ENCODE measurements at places on chromosomes 6 and 20.

- DNase-seq, result no peak
Measured at GRCh38 chr6:27260836-27261375, 13.4 kb downstream of the PRSS16 start.

GRCh38 chr20:7308163-7308562 is 540.7 kb downstream of the BMP2 start:
- DNase-seq, result no peak

GRCh38 chr20:23654000-23654399 is 16.2 kb upstream of the CST3 start:
- DNase-seq, result no peak

- no peak for DNase-seq
Measured at GRCh38 chr6:26379292-26379691, 3.6 kb upstream of the BTN2A2 start.

GRCh38 chr6:2731281-2731909 is 19.3 kb downstream of the MYLK4 start:
- no peak for DNase-seq
